ENCODE measurements at places on chromosomes 6 and 20.

DNA sequence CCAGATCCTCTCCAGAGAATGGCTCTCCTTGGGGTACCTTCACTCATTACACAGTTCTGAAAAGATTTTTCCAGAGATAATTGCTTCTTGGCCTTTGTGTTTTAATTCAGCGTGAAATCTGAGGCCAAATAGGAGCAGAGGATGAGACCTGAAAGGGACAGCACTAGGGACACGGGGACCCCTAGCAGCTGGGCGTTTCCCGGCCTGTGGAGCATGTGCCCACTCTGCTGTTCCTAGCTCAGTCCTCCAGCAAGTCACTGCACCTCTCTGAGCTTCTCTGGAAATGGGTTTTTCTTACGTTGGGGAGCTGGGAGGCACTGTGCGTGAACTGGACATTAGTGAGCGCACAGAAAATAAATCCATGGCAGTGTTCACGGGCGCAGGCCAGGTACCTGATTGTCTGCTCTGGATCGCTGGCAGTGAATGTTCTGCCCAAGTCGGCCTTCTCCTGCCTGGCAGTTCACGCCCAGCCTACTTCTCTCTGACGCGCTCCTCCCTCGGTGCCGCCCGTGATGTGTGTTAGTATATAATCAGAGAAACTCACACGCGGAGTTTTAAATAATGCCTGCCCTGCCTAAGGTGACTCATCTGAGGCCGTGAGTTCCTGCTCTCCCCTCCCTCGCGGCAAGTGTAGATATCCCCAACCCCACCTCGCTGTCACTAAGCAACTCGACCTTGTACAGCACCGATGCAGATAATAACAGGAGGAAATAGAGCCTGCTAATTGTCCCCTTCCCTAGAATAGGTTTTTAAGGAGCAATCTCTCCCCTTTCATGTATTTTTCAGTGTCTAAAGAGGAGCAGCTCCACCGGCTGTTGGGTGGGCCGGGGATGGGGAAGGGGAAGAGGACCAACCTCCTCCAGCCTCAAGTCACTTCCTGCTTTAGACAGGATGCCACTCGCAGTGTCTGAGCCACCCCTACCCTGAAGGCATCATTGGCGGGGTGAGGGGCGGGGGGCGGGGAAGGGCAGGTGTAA is 2.7 kb upstream of the TUBB2A start:
- DNase-seq = peak; percentile 18

DNA sequence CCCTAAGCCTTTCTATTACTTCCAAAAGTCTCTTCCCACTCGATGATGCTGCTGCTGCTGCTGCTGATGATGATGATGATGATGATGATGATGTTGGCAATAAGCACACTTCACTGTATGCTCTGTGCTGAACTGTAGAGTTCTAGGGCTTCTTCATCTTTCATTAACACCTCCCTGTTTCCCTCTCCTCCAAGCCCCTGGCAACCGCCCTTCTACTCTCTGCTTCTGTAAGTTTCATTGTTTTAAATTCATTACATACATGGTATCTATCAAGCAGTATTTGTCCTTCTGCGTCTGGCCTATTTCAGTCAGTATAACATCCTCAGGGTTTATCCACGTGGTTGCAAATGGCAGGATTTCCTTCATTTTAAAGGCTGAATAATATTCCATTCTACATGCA is 100.2 kb downstream of the THBS2 start:
- no peak for DNase-seq

DNA sequence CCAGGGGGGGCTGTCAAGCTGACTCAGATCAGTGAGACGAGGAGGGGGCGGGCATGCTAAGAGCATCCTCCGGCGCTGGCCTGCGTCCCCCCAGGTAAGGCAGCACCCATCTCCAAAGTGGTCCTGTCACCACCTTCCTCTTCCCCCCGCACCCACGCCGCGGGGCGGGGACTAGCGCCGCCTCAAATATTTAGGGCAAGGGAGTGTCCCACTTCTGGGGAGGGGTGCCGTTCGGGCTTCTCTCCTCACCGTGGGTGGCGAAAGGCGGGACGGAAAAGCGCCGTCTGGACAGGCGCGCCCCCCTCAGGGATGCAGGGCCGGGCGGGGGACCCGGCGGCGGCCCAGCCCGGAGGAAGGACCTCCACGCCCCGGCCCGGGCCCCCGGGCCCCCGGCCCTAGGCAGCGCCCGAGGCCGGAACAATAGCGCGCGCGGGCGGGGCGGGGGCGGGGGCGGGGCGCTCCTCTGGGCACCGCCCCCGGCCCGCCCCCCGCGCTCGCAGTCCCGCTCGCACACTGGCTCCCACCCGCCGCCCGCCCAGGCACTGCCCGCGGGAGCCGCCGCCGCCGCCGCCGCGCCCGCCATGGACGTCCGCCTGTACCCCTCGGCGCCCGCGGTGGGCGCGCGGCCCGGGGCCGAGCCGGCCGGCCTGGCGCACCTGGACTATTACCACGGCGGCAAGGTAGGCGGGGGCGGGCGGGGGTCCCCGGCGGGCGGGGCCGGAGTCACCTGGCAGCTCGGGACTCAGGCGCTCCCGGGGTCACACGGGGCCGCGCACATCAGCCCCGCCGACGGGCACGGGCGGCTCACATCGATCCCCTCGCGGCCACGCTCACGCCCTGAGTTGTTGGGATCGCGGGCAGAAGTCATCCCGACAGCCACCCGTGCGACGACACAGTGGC is at the start of gene TOX2:
TOX2 (plus strand) TSS at position 542 of the 900 bp plus-strand sequence; CDS start at position 582, 40 bp downstream.
- DNase-seq = peak; percentile 69

- peak; percentile 5 for DNase-seq
Observed at GRCh38 chr20:11499101-11499634, 418.5 kb upstream of the BTBD3 start.

- DNase-seq = peak; percentile 63
Observed at GRCh38 chr20:14189794-14190402, 147.5 kb downstream of the FLRT3 start.

DNA sequence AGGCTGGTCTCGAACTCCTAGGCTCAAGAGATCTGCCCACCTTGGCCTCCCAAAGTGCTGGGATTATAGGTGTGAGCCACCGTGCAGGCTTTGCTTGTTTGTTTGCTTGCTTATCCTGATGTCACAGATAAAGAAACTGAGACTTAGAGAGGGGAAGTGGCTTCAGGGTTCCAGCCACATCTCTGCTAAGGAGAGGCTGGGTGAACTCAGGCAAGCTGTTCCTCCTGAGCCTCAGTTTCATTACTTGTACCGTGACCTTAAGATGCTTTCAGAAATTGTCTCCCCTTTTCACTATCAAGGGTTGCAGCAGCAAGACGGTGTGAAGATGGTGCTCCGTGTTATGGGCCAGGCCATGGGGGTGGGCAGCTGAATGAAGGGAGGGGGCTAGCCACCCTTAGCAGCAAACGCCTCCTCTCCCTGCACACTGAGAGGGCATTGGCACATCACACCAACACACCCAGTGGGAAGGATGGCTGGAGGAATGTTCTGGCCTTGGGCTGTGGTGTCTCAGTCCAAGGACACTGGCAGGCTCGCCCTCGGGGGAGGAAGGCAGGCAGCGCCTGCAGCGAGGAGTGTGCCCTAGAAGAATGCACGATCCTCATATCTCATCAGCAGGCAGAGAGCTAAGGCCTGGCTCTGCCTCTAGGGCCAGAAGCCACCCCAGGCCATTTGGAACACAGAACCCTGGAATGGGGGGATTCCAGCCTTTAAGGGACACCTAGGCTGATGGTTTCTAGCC is 48.2 kb upstream of the TLDC2 start:
- DNase-seq = no peak

- DNase-seq = peak; percentile 67
Observed at GRCh38 chr6:37160922-37161778, 8.8 kb upstream of the PIM1 start.

DNA sequence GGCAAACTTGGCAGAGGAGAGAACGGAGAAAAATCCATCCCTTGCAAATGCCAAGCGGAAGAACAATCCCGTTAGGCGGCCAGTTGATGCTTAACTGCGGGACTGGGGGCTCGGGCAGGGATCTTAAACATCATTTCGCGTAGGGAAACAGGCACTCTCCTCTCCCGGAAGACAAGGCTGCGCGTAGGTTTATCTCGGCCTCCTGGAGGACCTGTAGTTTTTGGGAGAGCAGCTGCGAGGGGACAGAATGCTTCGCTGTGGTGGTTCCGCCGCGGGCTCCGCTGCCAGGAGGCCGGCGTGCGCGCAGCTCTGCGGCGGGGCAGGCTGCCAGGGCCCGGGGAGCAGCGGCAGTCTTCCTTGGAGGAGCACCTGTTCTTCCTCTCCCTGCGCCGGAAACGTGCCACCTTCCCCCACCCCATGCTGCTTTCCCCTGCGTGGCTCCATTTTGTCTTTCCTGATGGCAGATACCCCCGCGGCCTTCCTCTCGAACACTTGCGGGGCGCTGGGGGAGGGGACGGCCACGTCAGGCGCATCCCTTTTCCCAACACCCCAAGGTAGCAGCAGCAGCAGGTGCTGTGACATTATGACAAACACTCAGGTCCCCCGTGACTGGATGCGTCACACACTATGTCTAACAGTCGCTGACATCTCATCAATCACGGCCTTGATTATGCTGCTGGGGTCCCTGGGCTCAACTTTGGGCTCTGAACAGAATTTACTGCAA is 230.7 kb upstream of the BTBD3 start:
- peak; percentile 30 for DNase-seq

GRCh38 chr6:42279144-42279781 is 61.6 kb upstream of the MRPS10 start:
- DNase-seq = peak; percentile 27

GRCh38 chr6:111683157-111683556 is 77.5 kb upstream of the TRAF3IP2 start:
- DNase-seq = no peak

DNA sequence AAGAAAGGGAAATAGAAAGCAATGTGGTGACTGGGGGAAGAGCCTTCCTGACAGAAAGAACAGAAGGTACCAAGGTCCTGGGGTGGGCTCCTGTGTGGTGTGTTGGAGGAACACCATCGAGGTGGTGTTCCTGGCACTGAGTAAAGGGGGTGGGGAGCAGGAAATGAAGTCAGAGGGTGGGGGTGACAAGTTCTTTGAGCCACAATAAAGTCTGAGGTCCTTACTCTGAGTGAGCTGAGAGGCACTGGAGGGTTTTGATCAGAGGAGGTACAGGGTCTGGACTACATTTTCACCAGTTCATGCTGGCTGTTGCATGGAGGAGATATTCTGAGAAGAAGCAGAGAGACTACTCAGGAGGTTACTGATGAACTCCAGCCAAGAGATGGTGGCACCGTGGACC is 198.2 kb downstream of the GMPR start:
- no peak for DNase-seq

- no peak for DNase-seq
Observed at GRCh38 chr20:23128461-23129125, 42.5 kb upstream of the CD93 start.

DNA sequence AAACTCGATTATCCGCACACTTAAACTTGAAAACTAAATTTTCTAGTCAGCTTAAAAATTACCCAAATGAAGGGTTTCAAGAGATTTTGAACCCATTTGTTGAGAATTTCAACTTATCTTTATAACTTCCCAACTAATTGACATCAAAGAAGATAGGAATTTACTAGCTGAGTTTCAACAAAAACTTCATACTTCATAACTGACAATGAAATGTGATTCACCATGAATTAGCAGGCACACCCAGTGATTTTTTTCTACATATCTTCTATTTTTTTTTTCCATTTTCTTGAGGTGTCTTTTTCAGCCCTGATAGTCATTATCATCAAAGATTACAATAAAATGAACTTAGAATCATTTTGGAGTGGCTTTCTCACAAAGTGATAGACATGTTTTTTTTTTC is 26.7 kb downstream of the TNFAIP3 start:
- DNase-seq = peak; percentile 69

- no peak for DNase-seq
Observed at GRCh38 chr6:35343835-35344550, 1.6 kb downstream of the PPARD start.

GRCh38 chr6:167491438-167492099 is 166.7 kb downstream of the TTLL2 start:
- no peak for DNase-seq

DNA sequence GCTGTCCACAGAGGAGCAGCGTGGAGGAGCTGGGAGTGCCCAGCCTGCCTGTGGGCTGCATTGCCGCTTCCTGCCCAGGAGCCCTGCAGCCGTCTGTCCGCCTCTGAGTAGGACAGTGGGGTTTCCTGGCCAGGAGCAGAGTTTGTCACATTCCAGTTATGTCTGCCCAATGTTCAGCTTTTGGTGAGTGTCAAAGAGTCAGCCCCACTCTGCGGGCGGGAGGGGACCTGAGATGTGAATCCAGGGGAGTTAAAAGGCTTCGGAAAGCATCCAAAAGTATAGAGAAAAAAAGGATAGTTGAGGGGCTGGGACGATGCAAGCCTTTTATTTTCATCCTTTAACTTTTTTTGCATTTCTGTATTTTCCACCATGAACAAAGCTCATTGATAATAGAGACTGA is 7.2 kb upstream of the GATA5 start:
- no peak for DNase-seq

DNA sequence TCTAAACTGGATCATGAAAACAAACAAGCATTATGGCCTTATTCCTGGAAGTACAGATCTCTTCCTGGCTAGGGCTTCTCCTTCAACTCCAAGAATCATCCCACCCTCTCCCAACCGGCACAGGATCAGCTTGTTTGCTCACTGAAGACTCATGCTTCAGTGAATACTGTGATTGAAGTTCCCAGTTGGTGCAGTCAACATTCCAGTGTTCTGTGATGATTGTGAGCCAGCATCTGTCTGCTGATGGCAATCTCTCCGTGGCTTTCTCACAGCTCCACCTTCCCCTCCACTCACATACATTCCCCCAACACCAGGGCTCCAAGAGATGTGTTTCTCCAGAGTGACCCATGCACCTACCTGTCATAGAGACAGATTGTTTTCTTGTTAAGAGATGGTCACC is 421.3 kb upstream of the BTBD3 start:
- DNase-seq = peak; percentile 20

DNA sequence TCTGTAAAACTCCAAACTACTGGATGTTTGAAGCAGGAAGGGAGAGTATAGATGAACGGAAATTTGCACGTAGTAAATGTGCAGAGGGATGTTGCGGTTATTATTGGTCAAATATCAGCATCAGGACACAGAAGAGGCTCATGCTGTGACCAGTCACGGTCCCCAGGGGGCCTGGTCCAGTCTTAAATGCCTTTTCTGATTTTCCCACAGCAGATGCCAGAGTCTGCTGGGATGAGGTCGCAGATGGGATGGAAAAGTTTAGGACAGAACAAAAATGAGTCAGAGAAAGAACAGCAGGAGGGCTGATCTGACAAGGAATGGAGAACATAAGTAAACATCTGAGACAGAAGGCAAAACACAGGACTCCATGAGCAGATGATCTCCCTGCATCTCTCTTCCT is 11.7 kb upstream of the SIRPG start:
- DNase-seq = peak; percentile 6

GRCh38 chr6:50849796-50850180 is 31.1 kb downstream of the TFAP2B start:
- DNase-seq = no peak

DNA sequence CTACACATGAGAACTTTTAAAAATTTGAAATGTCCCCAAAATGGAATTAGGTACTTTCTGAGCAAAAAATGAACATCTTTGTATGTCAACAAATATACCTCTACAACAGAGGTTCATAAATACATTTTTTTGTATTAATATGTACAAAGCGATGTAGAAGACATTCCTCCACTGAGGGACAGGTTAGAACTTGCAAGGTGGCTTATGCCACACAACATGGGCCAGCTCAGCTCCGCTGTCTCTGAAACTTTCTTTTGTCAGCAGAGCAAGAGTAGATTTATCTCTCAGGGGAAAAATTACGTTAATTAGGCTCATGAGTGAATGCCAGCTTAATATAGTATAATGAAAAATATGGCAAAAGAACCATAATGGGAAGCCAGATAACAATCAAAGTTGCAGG is 10.6 kb upstream of the TMEM242 start:
- DNase-seq = no peak
